ENCODE measurements at places on chromosomes 2 and 18.

GRCh38 chr2:196274387-196274809 lies 103.0 kb upstream of the STK17B start:
- peak; percentile 27 for DNase-seq

DNA sequence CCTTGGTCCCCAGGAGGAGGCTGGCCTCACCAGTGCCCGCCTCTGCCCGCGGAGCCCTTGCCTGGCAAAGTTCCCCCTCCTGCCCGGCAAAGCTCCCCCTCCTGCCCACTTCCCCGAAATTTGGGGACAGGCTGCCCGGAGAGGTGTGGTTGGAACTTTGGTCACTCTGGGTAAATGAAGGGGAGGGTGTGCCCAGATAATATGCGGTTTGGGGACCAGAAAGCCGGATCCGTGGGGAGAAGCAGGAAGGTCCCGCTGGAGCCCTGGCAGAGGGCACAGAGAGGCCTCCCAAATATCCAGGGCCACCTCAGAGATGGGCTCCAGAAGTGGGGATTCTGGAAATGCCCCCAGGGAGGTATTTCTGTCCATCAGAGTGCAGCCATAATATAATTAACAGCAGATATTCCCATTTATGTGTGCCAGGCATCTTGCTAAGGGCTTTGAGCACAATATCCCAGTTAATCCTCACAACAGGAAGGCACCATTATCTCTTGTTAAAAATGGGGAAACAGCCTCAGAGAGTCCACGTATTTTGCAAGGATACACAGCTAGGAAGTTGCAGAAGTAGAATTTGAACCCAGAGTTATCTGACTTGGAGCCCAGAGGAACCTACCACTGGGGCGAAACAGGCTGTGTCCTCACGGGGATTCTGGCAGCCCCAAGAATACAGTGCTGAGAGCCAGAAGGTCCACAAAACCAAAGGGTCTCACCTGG lies 914 bp downstream of the STEAP3 start:
- DNase-seq = no peak

DNA sequence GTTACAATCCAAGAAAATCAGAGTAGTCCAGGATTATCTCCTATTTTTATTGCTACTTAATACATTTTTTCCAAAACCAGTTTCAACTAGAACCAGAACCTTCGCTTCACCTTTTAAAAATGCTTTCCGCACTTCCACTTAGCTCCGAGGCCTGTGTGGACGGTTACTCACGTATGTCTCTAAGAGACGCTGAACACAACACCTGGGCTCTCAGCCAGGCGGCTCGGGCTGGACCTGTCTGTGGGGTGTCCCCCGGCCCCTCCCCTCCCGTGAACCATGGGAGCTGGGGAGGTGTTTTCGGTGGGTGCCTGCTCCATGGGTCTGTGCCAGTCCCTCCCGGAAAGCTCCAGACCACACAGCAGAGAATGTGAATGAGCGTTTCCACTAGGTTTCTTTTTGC lies 223.8 kb downstream of the GLI2 start:
- DNase-seq = no peak

DNA sequence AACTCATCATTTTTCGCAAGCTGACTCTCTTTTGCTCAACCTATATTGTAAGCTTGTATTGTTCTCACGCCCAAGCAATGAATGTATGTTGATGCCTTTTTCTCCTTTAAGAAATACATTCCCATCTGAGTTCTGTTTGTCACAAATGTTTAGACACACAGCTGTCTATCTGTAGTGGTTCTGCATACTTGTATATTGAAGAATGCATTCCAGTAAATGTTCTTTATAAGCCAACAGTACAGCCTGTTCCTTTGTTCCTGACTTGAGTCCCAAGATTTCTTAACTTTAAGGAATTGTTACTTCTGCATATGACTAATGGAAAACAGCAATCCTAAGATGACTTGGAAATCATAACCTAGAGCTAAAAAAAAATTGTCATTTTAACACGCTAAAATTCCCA lies 849.1 kb upstream of the POU3F3 start:
- DNase-seq = no peak

GRCh38 chr2:98504381-98505109 lies 59.9 kb downstream of the INPP4A start:
- DNase-seq = no peak

- DNase-seq = no peak
These were observed 49.9 kb downstream of the RAB27B start for GRCh38 chr18:54878159-54878622.

- no peak for DNase-seq
These were observed 58.8 kb downstream of the RND3 start for GRCh38 chr2:150428641-150429040.

DNA sequence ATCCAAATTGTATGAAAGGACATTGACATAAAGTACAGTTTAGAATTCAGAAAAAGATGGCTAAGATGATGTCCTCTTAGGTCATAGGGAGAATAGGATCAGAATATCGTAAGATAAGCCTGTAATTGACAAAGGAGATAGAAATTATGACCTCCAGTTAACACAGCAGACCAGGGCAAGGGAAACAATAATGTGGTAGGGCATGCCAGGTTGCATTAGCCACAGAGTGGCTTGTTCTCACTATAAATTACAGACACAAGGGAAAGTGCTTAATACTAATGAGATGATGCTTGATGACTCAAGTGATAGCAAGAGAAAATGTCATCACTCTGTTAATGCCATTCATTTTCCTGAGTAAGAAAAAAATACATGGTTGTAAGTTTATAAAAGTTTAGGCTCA lies 48.9 kb upstream of the LRP1B start:
- no peak for DNase-seq

GRCh38 chr18:34661464-34662087 lies 48.5 kb upstream of the DTNA start:
- peak; percentile 64 for DNase-seq

DNA sequence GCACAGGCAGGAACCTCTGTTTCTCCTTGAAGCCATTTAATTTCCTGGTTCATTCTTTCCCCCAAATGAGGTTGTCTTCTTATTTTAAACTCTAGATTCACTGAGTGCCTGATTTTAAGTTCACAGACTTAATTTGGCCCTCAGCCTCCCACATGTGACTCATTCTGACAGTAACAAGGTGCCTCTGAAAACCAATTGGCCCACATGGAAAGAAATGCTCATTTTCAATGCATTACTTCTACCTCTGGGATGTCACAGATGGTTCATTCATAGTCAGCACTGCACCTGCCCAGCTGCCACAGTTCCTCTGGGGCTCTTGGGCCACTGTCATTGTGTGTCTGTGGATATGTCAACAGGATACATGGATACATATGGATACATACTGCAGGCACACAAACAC lies 140.4 kb upstream of the CAPN13 start:
- DNase-seq = no peak

DNA sequence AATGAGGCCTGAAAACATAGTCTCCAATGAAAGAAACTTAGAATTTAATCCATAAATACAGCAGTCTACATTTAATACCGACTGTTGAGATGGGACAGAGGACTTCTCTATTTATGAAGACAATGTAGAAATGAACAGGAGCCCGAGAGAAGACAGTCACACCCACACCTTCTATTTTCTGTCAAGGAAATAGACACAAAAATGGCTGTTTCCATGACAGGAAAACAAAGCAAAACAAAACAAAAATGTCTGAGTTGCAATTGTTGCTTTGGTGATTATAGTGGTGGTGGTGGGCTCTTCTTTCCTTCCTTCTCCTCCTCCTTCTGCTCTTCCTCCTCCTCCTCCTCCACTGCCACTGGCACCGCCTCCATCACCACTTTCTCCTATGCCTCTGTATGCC lies 72.3 kb upstream of the CCDC68 start:
- no peak for DNase-seq

GRCh38 chr2:96505231-96505889 lies at the start of gene NEURL3:
Gene NEURL3, minus strand, starts transcription at chr2:96505357. Its CDS starts 71 bp downstream, at chr2:96505286.
- peak; percentile 53 for DNase-seq

GRCh38 chr2:233213975-233214374 lies 37.5 kb upstream of the ATG16L1 start:
- no peak for DNase-seq

- peak; percentile 1 for DNase-seq
These were observed 29.8 kb upstream of the KDM3A start for GRCh38 chr2:86411396-86411795.

DNA sequence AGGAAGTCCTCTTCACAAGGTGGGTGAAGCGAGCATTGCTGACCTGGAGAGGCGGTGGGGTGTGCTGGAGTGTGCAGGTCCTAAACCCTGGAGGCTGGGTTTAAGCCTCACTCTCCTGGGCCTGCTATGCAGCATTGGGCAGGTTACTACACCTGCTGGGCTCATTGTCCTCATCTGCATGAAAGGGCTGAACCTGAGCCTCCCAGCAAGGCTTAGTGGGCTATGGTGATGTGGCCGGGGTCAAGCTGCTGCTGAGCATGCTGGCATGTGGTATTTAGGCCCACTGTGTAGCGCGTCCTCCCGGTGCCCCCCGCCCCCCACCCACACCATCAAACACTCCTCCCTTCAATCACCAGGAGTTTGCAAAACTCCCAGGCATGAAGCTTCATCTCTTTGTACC lies 37.3 kb downstream of the INHBB start:
- no peak for DNase-seq

DNA sequence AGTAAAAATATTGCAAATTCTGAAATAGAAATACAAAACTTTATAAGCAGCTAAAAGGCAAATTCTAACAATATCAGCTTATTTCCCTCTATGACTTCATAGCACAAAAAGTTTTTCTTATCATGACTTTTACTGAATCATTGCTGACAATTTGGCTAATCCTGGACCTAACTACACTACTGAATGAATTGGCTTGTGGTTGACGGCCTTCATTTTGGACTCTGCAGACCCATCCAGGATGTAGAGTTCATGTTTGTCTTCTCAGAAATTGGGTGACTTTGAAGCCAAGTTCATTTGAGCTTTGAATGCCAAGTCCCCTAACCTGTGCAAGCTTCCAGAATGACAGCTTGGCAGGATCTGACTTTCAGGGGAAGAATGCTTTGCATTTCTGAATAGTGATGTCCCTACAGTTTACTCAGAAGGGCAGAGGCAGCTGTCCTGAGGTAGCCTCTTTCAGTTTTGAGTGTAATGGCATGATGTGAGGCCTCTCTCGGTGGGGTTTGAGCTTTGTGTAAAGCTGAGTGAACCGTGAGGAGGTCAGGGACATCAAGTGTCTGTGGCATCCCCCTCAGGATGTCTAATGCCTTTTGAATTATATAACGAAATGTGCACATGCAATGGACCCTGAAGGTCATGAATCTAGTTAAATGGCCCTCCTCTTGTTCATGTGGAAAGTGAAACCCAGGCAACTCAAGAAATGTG lies 48.0 kb downstream of the EFEMP1 start:
- DNase-seq = peak; percentile 9

DNA sequence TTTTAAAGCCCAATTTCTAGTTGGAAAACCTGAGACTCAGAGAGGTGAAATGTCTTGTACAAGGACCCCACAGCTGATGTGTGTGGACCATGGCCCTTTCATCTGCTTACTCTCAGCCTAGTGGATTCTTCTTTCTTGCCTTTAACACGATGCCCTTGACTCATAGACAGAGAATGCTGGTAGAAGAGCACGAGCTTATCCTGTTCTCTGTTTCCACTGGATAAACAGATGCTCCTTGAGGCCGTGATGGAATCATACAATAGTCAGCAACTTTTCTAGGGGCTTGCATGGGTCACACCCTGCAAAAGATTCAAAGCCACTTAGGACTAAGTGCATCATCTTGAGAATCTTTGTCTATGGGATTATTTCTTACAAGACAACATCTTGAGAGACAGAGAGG lies 50.9 kb downstream of the MYCN start:
- no peak for DNase-seq

- no peak for DNase-seq
These were observed 521.2 kb downstream of the TNS1 start for GRCh38 chr2:217481577-217481976.

DNA sequence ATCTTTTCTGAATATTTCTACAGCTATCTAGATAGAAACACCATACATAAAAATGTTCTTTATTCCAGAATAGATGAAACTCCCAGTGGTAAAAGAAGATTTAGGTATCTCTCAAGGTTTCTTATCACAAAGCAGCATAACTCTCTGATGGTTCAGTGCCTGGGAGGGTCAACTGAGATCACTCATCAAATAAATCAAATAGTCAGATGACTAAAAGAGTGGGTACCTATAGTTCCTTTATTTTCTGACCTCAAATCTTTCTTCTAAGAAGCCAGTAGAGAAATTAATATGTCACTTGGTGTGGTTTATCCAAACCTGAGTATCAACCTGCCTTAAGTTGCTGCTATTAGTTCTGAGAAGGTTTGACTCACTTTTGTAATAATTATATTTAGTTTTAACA lies 120.9 kb downstream of the TMEFF2 start:
- DNase-seq = no peak

DNA sequence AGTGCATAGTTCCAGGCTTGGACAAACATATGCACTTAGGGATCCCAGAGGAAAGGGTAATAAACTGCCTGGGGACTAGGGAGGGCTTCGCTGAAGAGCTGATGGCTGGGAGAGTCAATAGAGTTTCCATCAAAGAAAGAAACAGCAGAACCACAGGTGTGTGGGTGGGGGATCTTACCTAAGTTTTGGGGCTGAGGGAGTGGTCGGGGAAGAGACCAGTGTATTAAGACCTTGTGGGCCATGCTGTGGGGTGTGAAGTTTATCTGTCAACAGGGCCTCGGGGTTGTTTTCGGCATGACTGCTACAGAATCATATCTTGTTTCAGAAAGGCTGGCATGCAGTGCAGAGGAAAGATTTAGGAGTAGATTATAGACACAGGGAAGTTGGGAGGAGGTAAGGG lies 31.2 kb upstream of the GTF2A1L start:
- no peak for DNase-seq

DNA sequence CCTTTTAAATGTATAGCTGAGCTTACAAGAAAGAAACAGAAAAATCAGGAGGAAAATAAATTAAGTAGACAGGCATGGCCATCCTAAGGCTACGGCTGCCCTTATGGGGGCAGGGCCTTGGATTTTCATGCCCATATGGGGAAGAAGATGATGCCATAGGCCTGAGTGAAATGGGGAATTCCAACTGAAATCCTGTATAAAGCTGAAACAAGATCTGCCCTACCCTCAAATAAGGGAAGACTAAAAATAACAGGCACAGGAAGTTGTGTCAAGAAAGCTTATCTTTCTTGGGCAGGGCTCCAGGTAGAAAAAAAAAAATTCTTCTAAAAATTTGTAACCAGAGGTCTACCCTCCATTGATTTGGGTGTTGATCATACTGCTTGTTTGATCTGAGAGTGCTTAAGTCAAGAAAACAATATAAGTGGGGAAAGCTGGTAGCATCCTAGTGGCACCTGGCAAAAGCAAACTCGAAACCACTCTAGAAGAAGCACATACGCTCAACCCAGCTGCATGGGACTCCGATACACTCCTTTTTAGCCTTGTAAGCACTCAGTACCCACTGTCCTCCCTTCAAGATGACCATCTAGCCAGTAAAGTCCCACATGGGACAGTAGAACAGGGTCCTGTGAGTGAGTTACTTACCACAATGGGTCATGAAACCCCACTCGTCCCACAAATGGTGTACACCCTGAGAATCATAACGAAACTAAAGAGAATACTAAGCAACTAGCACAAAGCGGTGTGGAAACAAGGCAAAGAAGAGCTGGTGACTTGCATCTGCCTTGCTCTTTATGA lies 22.3 kb downstream of the DNAH7 start:
- DNase-seq = peak; percentile 48

- no peak for DNase-seq
These were observed 23.2 kb upstream of the SEH1L start for GRCh38 chr18:12924616-12925015.

GRCh38 chr2:203886661-203887151 lies 19.1 kb downstream of the CTLA4 start:
- no peak for DNase-seq

GRCh38 chr2:24515831-24516230 lies 24.8 kb downstream of the NCOA1 start:
- no peak for DNase-seq

All from HT1080 (cell line).